ENCODE measurements at places on chromosomes 16 and 17.

DNA sequence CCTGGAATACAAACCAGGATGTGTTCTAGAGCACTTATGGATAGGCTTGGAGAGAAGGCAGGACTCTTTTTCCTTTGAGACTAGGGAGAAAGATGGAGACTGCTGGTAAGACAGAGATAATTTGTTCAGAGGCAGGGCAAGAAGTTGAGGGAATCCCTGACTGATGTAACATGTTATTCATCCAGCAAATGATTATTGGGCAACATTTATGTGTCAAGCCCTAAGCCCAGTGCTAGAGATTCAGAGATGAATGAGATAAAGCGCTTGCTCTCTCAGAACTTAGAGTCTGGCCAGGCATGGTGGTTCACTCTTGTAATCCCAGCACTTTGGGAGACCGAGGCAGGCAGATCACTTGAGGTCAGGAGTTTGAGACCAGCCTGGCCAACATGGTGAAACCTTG, 47.8 kb upstream of the NUFIP2 start:
- no peak for DNase-seq

DNA sequence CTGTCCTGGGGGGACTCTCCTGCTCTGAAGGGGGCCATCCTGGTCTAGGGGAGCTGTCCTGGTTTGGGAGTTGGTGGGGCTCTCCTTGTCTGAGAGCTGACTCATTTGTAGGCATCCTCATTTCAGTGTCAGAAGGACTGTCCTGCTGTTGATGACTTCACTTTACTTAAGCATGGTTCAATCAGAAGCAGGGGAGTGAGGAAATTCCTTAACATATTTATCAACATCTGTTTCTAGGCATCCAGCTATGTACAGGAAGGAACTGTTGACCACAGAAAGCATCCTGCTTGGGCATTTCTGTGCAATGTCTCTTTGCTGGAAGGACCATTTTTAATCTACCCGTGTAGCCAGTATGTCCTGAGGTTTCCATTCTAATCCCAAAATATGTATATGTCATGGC, 502.7 kb upstream of the HSBP1 start:
- DNase-seq: no peak

GRCh38 chr17:73052923-73053322, 39.6 kb downstream of the SLC39A11 start:
- no peak for DNase-seq

- no peak for DNase-seq
Observed at GRCh38 chr17:49439305-49439672, 24.6 kb upstream of the PHB1 start.

DNA sequence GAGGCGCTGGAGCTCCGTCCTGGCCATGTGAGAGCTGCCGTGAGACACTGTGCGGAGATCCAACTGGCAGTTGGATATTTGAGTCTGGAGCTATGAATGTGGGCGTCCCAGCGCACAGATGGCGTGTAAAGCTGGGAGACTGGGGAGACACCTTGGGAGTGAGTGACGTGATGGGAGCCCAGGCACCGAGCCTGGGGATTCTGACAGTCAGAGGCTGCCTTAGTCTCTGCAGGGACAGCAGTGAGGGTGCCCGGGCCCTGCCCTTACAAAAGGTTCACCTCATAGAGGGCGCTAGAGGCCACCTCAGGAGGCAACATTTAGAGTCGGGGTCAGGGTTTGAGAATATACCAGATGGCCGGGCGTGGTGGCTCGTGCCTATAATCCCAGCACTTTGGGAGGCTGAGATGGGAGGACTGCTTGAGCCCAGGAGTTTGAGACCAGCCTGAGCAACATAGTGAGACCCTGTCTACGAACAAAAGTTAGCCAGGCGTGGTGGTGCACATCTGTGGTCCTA, 194.1 kb upstream of the GSE1 start:
- no peak for DNase-seq

DNA sequence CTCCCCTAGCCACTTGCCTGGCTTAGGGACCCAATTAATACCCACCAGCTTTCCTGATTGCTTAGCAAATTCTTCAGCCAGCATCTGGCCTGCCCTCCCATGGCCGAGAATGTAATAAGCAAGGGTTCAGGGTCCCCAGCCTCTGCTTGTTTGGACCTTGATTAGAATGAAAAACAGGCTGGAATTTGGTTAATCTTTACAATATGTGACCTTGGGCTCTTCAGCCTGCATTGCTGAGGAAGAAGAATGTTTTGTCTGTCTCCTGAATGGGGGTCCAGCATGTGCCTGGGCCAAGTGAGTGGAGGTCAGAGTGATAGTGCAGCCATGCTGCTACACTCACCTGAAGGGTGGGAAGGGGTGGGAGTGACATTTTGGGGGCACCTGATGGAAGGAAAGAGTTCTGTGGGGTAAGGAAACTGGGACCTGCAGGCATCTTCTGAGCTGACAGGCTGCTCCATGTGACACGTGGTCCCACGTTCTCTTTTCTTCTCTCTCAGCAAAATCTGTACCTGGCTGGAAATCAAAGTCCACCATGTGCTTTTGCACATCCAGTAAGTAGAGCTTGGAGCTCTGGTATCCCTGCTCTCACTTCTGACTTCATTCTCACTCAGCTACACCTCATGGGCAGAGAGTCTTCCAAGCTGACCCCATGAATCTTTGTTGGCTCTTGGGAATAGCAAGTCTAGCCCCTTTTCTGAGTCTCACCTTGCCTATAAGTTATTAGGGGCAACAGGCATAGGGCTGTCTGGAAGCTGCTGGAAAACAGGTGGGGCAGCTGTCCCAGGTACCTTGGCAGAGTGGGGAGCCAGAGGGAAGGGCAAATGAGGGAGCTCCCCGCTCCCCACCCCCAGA, 5.3 kb downstream of the TMEM106A start:
- DNase-seq: no peak

GRCh38 chr16:27431773-27432532, 30.0 kb downstream of the IL21R start:
- DNase-seq: peak; percentile 44

- DNase-seq: no peak
Observed at GRCh38 chr17:80862481-80862961, 129.1 kb upstream of the CHMP6 start.

DNA sequence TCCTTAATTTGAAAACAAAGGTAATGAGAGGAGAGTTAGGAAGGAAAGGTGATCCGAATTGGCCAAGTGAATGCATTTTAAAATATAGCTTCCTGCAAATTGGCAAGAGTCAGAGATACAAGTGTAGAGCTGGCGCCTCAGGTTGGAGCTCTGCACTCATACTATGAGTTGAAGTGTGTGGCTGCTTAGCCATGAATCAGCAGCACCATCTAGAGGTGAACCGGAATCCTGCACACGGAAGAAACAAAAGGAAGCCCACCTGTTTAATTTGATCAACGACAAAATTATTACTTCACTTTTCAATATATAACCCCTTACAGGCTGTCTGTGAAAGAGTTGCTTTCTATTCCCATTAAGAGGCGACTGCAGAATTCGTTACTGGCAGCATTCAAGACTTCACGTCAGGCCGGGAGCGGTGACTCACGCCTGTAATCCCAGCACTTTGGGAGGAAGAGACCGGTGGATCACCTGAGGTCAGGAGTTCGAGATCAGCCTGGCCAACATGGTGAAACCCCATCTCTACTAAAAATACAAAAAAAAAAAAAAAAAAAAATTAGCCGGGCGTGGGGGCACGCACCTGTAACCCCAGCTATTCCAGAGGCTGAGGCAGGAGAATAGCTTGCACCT, 1253.7 kb upstream of the CDH8 start:
- DNase-seq: no peak

GRCh38 chr16:57770361-57770760, 31.9 kb downstream of the KIFC3 start:
- DNase-seq: no peak

DNA sequence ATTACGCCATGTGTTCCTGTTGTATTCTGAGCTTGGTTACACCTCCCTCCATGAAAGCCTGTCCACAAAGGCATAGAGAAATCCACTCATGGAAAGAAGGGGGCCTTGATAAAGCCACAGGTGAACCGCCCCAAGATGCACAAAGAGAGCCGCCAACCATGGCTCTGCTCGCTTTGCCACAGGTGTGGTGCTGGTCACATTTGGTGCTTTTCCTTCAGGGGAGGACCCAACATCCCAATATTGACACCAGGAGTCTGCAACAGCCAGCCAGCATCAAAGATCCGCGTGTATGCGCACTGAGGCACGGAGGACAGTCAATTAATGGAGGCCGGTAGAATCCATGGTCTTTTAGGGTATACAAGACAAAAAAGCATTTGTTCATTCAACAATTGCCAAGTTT, 7.3 kb downstream of the ABCA3 start:
- peak; percentile 45 for DNase-seq

DNA sequence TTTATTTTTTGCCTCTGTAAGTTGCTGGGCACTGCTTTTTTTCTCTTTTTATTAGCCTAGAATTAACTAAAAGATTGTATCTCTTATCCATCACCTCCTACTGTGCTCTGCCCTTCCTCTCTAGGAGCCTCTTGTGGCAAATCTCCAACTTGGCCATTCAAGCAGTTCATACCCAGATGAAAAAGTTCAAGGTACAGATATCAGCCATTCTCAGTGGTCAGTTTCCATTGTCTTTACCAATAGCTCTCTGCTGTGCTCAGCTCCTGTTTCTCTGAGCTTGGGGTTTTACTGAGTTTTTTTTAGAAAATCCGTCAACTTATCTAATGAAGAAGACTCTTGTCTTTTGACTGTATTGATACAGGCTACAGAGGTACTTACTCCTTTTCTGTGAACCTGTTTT, 15.6 kb downstream of the MOSMO start:
- no peak for DNase-seq

- no peak for DNase-seq
Observed at GRCh38 chr16:48082516-48082915, 73.3 kb downstream of the ABCC12 start.

DNA sequence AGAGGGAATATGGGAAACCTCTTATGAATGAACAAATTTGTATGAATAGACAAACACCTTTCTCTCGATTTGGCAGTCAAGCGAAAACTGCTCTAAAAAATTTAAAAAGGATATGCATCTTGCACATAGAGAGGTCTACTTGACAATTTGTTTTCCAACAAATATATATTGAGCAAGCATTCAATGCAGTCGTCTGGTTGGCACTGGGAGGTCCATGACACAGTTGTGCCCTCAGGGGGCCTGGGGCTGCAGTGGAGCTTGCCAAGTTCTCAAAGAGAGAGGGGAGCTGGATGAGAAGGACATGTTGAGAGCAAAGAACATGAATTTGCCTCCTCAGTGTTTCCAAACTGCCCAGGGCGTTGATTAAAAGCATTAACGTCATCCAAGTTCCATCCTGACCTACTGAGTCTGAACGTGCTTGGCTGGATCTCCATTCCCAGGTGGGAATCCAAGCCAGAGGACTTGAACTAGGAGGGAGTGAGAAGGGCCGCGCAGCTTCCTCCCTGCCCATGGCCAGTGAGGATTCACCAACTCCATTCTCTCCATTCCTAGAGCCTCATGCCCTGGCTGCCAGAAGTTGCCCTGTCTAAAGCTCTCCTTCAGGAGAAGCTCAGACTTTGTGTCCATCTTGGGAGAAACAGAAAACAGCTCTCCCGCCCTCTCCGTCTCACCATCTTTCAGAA, 24.5 kb downstream of the TBX2 start:
- no peak for DNase-seq

GRCh38 chr17:55614061-55614460, 102.8 kb upstream of the SMIM36 start:
- DNase-seq: no peak

GRCh38 chr16:57663436-57663835, 4.7 kb upstream of the ADGRG3 start:
- DNase-seq: no peak

GRCh38 chr17:40541873-40542557, 23.3 kb downstream of the CCR7 start:
- DNase-seq: no peak

DNA sequence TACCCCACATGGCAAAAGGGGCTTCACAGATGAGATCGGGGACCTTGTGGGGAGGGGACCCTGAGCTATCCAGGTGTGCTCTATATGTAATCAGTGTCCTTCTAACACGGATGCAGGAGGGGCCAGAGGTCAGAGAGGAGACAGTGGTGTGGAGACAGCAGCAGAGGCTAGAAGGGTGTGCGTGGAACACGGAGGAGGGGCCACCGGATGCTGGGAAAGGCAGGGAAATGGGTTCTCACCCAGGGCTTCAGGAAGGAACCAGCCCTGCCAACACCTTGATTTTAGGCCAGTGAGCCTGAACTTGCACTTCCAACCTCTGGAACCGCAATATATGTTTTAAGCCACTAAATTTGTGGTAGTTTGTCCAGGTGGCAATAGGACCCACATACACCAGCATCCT, 4.6 kb upstream of the SLC38A8 start:
- DNase-seq: no peak

DNA sequence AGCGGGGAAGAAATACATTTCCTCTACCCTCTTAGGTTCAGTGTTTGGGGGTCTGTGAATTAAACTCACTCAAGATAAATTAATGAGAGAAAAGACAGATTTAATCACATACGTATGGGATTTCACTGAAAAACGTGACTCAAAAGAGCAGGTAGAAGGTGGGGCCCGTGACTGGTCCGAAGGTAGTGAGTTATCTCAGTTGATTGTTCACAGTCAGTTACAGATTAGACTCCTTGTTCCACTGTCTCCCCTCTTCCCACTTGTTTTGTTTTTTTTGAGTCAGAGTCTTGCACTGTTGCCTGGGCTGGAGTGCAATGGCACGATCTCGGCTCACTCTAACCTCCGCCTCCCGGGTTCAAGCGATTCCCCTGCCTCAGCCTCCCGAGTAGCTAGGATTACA, 301.2 kb downstream of the SEC14L1 start:
- DNase-seq: no peak

DNA sequence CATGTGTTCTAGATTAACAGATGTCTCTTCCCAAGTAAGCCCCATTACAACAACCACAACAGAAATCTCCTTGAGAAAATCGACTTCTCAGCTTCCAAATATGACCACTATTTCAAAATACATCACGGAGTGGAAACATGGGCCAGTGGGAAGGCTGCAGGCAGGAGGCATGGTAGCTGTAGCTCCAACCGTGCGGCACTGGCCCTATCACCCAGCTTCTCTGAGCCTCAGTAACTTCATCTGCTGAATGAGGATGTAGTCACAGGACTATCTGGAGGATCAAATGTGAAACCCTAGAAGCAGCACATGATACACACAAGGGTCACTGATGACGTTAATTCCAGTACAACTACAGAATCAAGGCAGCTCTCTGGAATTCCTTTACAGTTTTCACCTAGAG, 112.2 kb downstream of the VPS53 start:
- no peak for DNase-seq

GRCh38 chr16:53123747-53124146, 69.0 kb downstream of the CHD9 start:
- no peak for DNase-seq

GRCh38 chr17:76635659-76636360, 7.7 kb downstream of the ST6GALNAC1 start:
- DNase-seq: no peak

GRCh38 chr17:66304304-66305174, 2.1 kb downstream of the PRKCA start:
- no peak for DNase-seq
